Mesothelial cell of epicardium (in vitro differentiated cells): ENCODE measurements at places on chromosomes 1 and 21. TPM values are rescaled to one million over a fixed set of nuclear protein-coding genes. Genes with fewer than 3 reads are reported as not detected.

GRCh38 chr1:64601207-64601606, 131.3 kb downstream of the CACHD1 start:
- DNase-seq = no peak

The DENND2C gene
- total RNA-seq = 2.2 to 2.4 TPM (median 2.3 TPM) in 3 replicates

- DNase-seq = no peak
These were observed 100.0 kb upstream of the CLDN14 start for GRCh38 chr21:36579898-36580297.

- no peak for DNase-seq
These were observed 9.6 kb downstream of the PLEKHG5 start for GRCh38 chr1:6481820-6482219.

DNA sequence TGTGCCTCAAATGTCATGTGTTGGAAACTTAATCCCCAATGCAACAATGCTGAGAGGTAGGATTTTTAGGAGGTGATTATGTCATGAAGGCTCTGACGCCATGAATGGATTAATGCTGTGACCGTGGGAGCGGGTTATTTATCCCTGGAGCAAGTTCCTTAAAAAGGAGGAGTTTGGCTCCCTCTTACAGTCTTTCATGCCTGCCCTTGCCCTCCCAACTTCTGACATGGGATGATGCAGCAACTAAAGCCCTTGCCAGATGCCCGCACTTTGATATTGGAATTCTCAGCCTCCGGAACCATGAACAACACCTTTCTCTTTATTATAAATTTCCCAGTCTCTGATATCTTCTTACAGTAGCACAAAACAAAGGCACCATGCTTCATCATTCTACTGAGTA, 685.3 kb upstream of the CHRM3 start:
- no peak for DNase-seq

- no peak for DNase-seq
These were observed 5.7 kb upstream of the OR2L5 start for GRCh38 chr1:248007778-248008177.

The CNIH3 gene
- 7.3 to 9.2 TPM (median 8.3 TPM) in 3 replicates for total RNA-seq
